ENCODE measurements at places on chromosomes 5 and 9.
A peak's percentile ranks its signal among the peaks of the same experiment; 100 is the strongest.

DNA sequence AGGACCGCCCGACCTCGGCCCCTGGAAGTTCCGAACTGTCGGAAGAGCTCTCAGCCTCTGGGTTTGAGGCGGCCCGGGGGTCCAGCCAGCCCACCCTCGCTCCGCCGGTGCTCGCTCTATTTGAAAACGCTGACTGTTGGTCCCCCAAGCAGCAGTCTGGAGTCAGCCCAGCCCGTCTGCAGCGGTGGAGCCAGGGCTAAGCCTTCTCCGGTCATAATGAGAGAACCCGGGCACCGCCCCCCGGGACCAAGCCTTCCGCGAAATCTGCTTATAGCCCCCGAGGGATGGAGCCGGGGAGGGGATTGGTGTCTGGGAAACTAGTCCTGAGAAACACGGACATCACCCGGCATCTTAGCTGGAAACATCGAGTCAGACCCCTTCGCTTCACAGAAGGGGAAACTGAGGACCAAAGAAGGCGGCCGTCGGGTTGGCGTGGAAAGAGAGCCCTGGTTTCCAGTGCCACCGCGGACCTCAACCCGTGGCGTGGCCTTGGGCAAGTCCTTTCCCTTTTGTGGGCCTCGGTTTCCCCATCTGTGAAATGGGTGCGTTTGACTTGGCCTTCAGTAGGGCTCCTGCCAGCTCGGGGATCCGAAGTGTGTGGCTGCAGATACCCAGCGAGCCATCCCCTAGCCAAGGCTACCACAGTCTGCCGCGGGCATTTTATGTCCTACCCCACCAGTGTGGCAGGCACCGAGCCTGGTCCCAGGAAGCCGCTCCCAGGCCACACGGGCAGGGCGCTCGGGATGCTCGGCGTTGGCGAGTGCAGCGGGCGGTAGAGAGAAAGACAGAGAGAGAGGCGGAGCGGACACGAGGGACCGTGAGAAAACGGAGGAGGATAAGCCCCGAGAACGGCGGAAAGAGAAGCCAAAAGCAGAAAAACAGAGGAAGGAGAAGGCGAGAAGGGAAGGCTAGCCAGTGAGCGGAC is 857 bp downstream of the ADAM19 start:
- DNase-seq = no peak

DNA sequence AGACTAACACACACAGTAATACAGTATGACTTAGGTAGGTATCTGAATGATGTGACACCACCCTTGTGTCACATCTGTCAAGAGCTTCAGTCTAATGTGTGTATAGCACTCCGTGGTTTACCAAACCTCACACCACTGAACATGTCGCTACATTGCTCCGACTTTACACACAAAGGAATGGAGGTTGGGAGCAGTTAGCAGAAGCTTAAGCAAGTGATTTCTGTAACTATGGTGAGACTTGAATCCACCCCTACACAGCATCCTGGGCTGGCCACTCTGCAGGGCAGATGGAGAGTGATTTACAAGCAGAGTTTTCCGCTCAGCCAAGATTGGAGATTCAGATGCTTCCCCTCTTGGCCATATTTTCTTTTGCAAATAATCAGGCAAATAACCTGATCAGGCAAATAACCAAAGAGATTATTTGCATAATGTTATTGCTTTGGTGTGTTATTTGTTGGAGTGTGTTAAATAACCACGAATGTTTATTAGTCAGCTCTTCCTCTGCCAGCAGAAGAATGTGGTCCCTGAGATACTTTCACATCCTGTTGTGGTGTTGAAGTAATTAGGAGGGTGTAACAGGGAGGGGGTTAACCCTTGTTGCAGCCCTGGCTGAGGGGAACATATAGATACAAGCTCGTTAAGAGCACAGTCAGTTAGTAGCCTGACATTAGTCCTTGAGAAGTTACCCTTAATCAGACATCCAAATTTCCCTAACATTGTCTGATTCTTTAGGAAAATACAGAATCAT is 92.8 kb downstream of the SNX18 start:
- no peak for DNase-seq

GRCh38 chr5:3993856-3994473 is 398.3 kb downstream of the IRX1 start:
- DNase-seq = no peak

- no peak for DNase-seq
Observed at GRCh38 chr5:119515192-119515591, 62.9 kb downstream of the HSD17B4 start.

DNA sequence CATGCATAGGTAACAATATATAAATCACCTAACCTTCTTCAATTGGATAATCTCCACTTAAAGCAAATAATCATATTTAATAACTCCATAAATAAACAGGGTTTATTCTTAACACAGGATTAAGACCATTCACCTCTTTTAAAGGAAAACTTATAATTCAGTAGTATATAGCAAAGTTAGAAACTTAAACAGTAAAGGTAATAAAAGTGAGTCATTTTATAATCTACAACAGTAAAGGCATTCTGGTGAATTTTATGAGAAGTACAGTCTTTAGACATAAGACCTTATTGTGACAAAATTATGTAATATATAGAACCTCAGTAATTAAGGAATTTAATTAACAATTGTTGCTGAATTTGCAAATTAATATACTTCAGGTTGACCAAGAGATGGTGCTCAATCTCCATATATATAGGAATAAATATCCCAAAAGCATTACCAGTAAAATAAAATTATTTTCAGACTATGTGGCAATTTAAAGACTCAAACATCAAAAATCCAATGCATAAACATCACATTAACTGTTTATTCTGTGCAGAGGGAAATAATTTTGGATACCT is 84.8 kb downstream of the FBXL17 start:
- no peak for DNase-seq

- DNase-seq = no peak
Observed at GRCh38 chr9:123637945-123638634, 282.1 kb downstream of the CRB2 start.

DNA sequence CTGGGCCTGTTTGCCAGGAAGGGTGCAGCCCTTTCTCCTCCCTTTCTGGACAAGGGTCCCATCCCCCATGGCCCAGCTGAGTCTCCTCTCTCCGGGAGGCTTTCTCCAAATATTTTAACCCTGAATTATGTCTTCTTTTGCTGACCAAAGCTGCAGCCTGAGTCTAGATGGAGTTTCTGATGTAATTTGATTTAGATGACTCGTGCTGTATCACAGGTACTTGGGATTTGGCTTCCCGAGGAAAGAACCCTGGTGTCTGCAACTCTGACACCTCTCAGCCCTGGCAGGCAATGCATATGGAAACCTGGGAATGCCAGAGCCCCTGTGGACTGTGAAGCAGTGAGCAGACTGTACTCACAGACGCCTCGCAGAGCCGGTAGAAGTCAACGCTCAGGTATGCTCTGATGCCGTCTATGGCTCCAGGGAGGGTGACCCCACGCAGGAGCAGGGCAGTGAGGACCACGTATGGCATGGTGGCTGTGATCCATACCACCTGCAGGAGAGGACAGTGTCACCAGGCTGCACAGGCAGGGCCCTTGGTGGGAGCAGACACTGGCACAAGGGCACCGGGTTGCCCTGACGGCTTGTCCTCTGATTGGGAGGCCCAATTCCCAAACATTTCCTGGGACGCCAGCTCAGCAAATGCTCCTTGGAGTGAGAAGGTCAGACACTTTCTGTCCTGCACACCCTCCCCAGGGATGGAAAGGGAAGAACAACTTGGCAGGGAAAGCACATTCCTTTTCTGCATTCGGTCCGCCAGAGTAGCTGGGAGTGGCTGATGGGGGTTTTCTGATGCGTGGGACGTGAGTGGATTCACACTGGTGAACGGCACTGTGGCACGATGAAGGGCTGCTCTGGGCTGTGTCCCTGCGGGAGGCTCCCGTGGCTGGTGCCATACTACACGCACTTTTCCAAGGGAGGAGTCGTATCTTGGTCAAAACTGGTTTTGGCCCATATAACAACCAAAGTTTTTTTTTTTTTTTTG is 24.7 kb downstream of the SLC6A3 start:
- DNase-seq = no peak

DNA sequence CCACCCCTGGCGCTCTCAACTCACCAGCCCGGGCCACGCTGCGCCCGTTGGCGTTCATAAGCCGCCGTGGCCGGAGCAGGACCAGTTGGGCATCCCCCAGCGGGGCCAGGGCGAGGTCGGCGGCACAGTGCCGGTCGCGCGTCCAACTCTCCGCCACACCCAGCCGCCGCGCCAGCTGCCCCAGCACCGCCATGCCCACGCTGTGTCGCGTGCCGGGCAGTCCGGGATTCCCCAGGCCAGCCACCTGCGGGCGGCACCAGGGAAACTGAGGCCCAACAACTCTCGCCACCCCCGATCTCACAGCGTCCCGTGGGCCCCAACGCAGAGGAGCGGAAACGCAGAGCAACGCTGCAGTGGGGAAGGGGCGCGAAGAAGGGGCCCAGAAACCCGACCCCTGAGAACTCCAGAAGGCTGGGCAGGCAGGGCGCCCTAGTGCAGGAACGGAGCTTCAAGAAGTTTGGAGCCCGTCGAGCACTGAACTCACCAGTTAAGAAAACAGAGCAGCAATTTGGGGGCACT is 453 bp downstream of the PTRH1 start:
- DNase-seq = no peak

DNA sequence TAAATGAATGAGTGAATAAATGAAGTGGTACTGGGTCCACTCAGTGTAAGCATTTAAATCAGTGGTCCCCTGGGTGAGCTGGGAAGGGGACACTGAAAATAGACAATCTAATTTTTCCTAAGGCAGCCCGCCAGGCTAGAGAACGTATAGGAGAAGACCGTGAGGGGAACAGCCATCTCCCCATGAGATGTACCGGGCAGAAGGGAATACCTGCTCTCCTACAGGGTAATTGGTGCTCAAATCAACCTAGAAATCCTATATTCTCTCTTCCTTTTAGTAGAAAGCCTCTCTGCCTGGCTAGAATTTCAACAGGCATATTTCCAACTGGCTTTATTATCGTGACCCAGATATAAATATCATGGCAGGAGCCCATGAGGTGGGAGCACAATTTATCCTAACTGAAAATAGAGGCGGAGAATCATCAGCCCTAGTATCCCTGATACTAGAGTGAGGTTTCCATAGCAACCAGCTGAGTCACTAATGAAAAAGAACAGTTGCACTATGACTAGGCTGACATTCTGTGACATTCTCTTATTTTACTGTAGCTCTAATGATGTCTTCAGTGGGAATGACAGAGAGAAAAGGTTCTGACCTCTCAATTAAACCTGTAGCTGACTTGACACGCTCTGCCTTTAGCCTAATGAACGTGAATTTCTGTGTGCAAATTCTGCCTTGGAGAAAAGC is 96.5 kb upstream of the CAST start:
- no peak for DNase-seq

GRCh38 chr5:8068078-8068477 is 199.1 kb downstream of the MTRR start:
- DNase-seq = no peak

GRCh38 chr9:132481053-132481849 is 71.2 kb downstream of the CFAP77 start:
- DNase-seq = no peak

DNA sequence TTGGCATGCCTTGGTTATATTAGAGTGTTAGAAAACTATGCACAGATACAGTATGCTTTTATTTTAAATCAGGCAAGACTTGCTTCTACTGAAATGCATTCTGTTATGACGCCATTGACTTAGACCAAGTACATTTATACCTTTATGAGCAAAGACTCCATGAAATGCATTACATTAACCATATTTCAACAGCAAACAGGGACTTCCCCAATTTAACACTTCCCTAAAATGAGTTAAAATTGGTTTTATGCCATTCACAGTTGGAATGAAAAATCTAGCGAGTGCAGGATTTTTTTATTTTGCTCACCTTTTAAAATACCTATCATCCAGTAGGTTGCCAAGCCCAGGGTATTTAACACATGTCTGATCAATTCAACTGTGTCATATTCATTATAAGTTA is 272.1 kb upstream of the IZUMO3 start:
- DNase-seq = no peak

DNA sequence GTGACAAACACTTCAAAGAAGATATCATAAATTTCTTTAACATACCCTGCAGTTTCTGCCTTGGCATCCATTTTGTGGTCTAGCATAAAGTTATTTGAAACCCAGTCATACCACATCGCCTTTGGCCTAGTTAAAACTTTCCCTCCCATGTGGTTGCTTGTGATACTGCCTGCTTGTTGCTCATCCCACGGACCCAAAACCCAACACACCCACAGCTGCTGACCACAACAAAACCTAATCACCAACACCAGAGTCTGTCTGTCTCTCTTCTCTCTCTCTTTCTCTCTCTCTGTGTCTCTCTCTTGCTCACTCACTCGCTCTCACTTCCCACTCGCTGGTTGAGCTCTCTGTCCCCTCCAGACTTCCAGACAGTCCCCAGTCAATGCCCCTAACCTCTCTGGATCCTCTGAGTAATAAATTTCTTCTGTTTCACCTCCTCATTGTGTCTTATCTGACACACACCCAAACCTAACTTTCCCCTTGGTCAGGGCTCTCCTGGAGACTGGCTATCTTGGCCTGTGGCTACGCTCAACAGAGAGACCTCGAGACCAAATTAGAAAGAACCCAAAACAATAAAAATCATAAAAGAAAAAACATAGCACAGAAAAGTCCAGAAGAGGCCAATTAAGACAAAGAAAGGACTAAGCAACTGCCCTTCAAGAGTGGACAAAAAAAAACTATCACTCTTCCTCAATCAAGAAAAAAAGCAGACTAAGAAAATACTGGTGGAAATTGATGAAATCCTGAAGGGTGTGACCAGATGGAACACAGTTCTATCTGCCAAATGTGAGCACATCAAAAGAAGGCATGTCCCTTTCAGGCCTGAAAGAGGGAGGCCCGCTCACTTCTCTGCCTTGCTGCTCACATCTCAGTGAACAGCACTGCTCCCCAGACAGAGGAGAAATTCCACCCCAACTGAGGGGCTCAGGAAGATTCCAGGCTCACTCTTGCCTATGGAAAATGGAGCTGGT is 41.5 kb downstream of the TTLL11 start:
- DNase-seq = no peak

GRCh38 chr9:35051069-35051967 is 21.1 kb downstream of the VCP start:
- peak; percentile 8 for DNase-seq

- DNase-seq = no peak
Observed at GRCh38 chr5:156354571-156354970, 27.6 kb downstream of the SGCD start.

GRCh38 chr5:52544738-52545137 is 243.0 kb upstream of the ITGA1 start:
- DNase-seq = no peak

DNA sequence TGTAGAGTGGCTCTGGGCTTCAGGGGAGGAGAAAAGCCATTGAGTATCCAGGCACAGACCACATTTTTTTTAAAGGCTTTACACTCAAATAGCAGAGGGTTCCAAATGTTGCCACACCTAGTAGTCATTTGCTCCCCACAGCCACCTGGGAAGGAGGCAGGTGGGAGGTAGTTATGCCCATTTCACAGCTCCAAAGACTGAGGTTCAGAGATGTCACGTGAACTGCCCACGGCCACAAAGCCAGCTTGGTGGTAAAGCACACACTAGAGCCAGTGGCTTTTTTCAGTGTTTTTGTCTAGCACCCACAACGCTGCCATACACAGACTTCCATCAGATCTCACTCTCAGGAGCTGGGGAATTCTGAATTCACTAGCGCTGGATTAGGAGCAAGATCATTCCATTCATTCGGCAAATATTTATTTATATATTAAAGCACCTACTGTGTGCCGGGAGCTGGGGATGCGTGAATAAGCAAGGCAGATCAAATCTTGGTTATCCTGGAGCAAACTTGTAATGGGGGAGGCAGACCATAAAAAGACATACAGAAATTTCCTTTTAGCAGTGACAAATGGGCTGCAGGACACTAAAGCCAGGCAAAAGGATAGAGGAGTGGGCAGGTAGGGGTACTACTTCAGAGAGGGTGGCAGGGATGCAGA is 7.4 kb downstream of the WHRN start:
- no peak for DNase-seq
